ENCODE measurements at places on chromosomes 11 and 22.

DNA sequence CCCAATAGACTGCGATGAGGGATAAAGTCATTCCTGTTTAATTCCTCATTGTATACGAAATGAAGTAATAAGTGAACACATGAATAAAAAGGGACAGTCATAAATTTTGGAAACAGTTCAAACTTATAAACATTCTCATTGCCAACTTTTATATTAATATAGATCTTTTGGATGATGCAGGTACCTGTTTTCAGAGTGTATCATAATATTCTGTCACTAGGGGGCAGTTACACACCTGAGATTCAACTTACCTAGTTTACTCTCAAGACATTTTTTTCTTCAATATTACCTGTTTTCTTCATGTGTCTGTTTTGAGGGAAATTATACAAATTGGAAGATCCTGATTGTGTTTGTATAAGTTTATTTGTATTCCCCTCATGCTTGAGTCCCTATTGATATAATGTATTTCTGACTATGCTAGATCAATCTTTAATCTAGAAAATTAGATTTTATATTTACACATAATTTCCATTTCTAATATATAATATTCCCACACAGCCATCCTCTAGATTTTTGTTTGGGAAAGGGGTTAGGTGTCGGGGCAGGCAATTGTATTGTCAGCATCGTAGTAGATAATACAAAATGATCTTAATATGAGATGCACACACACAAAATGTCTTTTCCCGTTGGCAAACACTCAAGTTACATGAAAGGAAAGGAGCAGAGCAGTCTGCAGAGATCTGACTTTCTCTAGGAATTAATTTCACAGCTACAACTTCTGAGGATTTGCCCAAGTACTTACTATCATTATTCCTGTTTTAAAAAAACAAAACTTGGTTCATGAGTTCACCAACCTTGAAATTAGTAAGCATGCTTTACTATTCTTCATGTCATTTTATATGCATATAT is 18.4 kb downstream of the FDX1 start:
- no peak for DNase-seq

GRCh38 chr22:46739094-46739870 is 1.2 kb upstream of the CERK start:
- no peak for DNase-seq

DNA sequence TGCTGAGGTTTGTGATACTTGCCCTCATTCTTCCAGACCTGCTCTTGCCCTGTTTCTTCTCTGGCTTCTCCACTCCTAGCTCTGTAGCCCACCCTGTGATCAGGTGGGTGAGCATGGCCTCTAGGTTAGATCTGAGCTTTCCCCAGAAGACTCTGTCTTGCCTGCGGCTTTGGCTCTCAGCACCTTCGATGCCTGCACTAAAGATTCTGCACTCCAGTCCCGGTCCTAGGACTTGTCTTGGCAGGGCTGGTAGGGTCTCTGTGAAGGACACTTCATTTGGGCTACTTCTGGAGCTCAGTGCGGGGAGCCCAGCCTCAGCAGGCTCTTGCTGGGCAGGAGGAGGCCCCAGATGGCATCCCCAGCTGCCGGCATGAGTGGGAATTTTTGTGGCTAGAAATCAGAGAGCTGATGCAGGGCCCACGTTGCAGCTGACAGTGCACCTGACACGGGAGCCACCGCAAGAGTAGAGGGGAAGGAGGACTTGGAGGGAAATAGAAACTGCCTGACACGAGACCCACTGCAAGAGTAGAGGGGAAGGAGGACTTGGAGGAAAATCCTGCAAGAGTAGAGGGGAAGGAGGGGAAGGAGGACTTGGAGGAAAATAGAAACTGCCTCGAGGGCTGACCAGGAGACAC is 226.9 kb upstream of the B3GAT1 start:
- no peak for DNase-seq

DNA sequence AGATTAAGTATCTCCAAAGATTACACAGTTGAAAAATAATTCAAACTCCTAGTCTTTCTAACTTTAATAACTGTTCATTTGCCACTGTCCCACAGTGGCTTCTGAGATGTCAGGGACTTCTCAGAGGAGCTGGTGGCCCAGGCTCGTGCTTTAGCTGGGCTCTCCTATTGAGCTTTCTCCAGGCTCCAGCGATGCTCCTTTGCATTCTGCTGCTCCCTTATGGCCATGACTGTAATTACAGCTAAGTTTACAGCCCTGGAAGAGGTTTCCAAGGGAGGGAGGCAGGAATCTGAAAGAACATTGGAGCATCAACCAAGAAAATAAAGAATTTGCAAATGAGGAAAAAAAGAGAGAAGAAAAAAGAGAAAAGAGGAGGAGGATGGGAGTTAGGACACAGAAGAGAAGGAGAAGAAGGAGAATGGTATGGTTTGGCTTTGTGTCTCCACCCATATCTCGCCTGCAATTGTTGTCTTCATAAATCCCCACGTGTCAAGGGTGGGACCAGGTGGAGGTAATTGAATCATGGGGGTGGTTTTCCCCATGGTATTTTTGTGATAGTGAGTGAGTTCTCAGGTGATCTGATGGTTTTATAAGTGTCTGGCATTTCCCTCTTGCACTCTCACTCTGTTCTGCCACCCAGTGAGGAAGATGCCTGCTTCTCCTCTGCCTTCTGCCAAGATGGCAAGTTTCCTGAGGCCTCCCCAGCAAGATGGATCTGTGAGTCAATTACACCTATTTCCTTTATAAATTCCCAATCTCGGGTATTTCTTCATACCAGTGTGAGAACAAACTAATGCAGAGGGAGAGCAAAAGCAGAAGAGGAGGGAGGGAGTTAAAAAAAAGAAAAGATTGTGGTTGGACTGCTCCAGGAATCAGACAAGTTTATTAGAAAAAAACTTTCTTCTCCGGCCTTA is 857.0 kb downstream of the KCNA4 start:
- DNase-seq = no peak

- peak; percentile 38 for DNase-seq
Observed at GRCh38 chr11:104531075-104531474, 367.1 kb upstream of the PDGFD start.

GRCh38 chr11:77590194-77590782 is 535 bp downstream of the AQP11 start:
- DNase-seq = no peak
